ENCODE measurements at places on chromosomes 2 and 18.

GRCh38 chr2:234951664-234952269 is at the start of gene SH3BP4:
Gene SH3BP4, plus strand, starts transcription at chr2:234952017. Its CDS starts 82,986 bp downstream, at chr2:235035003.
- peak; percentile 23 for DNase-seq

DNA sequence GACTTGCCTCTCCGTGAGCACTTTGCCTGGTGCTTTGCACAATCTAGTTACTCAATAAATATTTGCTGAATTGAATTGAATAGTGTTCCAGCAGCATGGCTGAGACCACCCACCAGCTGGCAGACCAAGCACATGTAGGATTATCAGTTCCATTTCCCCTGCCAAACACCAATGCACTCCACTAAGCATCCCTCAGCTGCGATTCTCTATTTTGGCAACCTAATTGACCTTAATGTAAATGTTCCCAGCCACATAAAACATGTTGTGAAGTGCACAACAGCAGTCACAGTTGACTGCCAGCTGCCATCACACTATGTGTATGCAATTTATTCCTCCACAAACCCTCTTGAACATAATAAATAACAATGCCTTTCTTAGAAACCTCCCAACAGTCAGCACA is 1879.4 kb upstream of the PIK3C3 start:
- DNase-seq, result no peak

GRCh38 chr2:71829008-71829407 is 318.7 kb downstream of the CYP26B1 start:
- DNase-seq, result no peak

- no peak for DNase-seq
Observed at GRCh38 chr2:14827226-14828023, 194.9 kb downstream of the LRATD1 start.

GRCh38 chr2:217065695-217066405 is 206.0 kb upstream of the TNP1 start:
- no peak for DNase-seq

GRCh38 chr2:197207106-197207505 is 103.5 kb downstream of the ANKRD44 start:
- DNase-seq, result no peak

DNA sequence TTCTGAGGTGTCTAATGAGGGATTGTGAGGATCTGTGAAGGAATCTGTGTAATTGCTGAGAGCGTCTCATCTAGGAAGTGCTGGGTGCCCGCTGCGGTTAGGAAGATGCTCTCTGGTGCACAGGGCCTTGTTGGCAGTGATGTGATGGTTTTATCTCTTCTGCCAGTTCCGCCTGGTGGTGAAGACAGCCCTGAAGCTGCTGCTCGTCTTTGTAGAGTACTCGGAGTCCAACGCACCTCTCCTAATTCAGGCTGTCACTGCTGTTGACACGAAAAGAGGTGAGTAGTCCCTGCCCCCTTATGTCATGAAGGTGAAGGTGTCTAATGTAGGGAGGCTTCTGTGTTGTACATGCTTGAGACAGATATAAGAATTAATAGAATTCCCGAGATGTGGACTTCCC is 234.2 kb downstream of the TPGS2 start:
- no peak for DNase-seq

DNA sequence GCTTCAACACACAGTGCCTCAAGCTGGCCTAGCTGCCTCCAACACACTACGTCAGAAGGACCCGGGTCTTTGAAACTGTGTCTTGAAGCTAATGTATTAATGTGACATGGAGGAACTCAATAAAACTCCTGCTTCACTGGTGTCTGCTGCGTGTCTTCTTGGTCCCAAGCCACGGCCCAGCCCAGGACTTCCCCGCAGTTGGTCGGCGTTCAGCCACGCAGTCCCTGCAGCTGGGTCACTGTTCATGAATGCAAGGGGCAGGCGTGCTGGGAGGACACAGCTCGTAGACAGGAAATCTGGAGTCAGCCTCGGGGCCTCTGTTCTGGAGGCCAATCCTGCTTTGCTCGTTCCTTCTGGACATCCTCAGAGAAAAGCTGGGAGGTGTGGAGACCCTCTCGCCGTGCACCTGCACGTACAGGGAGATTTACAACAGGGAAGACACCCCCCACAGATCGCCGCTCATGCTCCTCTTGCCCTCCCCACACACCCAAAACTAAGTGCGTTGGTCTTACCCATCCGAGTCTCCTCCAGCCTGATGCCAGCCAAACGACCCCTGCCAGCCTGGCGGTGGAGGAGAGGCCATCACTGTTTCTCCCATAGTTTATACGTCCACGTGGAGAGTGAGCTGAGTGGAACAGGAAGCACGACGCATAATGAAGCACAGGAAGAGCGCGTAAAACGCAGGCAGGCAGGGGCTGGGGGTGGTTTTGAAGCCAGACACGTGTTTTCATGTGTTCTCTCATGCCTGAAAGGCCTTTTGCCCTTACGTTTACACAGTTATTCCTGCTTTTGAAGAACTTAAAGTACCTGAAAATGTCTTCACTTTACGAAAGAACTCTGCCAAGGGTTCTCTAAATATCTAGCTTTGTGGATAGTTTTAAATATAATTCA is 39.7 kb downstream of the ADI1 start:
- DNase-seq, result no peak

- DNase-seq, result no peak
Observed at GRCh38 chr2:229686122-229686919, 28.0 kb downstream of the DNER start.

DNA sequence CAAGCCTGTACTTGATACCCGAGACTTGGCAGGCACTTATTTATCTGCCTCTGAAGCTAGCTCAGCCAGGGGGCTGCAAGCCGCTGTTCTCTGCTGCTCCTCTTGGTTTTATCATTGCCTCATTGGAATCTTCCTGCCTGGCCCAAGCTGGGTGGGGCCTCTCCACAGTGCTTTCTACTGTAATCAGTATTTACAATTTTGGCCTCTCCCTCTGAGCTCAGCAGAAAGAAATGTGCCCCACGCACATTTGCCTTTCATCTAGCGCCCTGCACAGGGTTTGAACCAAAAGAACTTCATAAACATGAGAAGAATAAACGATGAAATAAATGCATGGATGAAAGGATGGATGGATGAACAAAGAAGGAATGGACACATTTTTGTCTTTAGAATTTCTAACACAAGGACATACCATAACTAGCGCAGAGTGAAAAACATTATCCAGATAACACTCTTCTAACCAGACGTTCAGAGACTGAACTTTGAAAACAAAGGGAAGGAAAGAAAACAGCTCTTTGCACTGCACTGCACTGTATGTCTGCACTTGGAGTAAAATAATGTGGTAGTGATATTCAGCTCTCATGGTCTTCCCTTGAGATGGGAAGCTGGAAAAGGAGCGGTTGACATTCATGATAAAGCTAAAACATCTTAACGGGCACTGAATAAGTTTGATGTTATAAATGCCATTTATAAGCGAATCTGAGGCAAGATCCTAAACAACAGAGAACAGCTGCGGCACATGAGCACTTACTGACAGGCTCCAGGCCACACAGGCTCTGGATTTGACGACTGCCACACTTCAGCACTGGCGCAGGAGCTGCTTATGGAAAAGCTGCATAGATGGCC is 86.8 kb upstream of the SP3 start:
- DNase-seq, result no peak

DNA sequence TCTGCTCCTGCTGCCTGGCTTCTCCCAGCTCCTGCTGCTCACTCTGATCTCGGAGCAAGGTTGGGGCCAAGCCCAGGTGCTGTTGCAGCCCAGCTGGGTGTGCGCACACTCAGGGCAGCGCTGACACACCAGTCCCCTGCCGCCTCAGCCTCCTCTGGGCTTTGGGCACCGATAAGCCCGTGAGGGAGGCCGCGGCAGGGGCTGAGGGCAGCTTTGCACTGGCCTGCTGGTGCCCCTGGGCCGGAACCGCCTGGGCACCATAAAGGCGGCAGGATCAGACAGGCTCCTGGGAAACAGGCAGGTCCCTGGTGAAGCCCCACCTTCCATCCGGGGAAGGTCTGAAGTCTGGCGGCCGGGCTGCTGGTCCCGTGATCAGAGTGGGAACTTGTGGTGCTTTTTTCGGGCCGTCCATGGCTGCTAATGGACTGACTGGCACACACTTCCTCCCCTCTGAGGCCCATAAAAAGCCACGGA is 14.1 kb upstream of the EML6 start:
- DNase-seq, result no peak

GRCh38 chr2:44397447-44398175 is 35.9 kb downstream of the CAMKMT start:
- no peak for DNase-seq

- DNase-seq, result no peak
Observed at GRCh38 chr2:237500681-237501424, 13.8 kb downstream of the MLPH start.

DNA sequence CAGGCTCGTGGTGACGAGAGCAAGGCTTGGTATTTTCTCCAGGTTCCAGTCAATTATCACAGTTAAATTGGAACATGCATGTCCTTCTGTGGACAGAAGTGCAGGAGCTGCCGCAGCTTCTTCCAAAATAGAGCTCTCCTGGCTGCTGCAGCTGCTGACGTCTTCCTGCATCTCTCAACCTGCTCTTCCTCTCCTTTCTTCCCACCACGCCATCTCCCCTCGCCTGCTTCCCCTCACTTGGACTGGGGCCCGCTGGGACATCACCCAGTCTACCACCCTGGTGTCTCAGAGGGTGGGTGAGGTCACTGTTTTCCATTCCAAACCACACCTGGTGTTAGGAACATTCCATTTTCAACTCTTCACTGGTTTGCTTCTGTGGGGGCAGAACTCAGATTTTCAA is 41.4 kb downstream of the SPP2 start:
- no peak for DNase-seq
